Central memory CD8-positive, alpha-beta T cell (primary cell): ENCODE measurements at places on chromosomes 11 and 22.

DNA sequence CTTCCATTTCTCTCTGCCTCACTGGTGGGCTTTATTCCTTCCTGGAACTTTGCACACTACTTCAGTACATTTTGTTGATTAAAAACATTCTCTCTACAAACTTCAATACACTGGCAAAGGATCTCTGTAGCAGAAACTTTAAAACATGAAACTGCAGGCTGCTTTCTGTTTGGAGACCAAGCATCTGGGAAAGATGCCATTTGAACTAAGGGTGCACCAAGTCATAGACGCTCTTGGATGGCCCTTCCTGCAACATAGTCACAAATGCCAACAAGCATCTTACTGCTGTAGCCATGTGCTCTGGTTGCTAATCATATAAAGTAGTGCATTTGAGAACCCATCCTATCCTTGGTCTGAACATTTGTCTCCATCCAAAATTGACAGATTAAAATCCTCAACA lies 56.4 kb downstream of the SNX19 start:
- DNase-seq = no peak

GRCh38 chr22:27732391-27732790 lies 69.2 kb downstream of the MN1 start:
- DNase-seq = no peak

GRCh38 chr11:128624269-128625175 lies 37.2 kb upstream of the ETS1 start:
- DNase-seq = peak; percentile 61

DNA sequence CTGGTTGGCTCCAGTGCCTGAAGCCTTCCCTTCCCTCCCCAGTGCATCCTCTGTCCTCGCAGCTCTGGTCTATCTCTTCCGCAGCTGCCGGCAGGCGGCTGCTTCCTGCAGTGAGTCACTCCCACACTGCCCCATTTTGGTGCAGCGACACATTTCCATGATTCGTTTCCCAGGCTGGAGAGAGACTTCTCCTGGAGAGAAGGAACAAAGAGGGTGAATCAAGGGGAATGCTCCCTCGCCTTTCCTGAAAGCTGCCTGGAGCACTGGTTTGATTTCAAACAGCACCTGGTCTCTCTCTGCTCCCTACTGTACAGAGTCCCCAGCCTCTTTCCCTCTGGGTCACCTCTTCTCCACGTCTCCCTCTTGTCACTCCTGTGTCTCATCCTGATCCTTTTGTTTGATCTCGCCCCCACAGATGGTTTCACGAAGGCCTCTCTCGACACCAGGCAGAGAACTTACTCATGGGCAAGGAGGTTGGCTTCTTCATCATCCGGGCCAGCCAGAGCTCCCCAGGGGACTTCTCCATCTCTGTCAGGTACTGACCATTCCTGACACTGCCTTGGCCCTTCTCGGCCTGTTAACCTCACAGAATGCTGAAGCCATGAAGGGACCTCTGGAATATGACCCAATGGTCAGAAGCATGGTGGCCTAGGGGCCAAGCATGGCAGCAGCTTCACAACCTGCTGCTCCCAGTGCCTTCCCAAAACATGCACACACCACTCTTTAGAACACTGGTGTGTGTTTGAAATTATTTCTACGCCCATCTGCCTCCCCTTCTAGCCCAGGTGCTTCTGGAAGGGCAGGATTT lies at the start of gene TMA7B:
TMA7B (plus strand) TSS at position 758 of the 808 bp plus-strand sequence. CDS start 3,978 bp downstream, outside the sequence.
- no peak for DNase-seq

DNA sequence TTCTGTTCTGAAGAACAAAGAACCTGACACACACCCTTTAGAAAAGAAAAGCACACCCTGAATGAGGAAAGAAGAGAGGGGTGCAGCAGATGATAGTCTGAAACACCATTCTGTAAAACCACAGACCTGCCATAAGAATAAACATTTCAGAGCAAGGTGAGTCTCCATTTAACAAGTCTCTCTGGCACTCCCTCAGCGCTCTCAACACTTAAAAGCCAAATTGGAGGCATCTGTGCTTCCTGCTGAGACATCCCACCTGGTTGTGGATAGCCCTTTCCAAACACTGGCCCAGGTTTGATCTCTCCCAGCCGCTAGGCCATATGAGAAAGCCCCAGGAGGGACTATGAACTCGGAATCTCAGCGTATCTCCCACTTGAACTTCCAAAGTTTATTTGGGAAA lies 36.3 kb downstream of the ETS1 start:
- DNase-seq = no peak

- DNase-seq = peak; percentile 79
These were observed 701 bp upstream of the P2RX6 start for GRCh38 chr22:21014202-21014725.

DNA sequence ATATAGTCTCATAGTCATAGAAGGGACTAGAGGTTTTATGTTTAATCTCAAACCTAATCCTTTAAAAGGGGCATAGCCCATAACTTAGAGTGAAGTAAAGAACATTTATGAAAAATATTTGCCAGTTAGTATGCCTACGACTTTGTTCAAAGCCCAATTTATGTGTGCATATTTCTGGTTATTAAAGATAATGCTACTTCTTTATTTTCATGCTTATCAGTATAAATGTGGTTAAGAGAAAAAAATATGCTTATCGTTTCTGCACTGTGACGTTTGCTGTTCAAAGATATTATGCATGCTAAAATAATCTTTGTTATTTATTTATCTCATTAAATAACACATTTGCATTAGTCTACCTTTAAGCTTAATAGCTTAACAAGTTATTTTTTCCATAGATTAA lies 343.9 kb downstream of the DYNC2H1 start:
- no peak for DNase-seq

- DNase-seq = no peak
These were observed at the start of gene PLCB3 for GRCh38 chr11:64251016-64251752. Gene PLCB3, plus strand, starts transcription at chr11:64251530. Its CDS starts 120 bp downstream, at chr11:64251650.

DNA sequence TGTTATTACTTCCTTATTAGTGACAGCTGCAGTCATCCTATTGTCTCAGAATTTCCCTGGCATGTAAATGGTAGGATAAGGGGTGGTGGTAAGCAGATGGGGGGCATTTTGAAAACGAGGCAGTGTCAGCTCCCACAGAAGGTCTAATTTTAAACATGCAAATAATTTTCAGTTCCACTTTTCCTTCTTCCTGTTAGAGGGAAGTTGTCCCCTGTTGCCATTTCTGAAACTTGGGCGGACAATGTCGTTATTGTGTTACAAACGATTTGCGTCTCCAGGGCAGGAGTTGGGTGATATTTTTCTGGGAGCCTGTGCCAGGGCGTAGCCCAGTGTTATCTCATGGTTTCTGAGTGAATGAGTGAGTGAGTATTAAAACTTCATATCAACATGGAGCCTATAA lies 7.4 kb downstream of the PTPRJ start:
- no peak for DNase-seq

- DNase-seq = no peak
These were observed 228.8 kb downstream of the GRIK4 start for GRCh38 chr11:120740380-120740779.

DNA sequence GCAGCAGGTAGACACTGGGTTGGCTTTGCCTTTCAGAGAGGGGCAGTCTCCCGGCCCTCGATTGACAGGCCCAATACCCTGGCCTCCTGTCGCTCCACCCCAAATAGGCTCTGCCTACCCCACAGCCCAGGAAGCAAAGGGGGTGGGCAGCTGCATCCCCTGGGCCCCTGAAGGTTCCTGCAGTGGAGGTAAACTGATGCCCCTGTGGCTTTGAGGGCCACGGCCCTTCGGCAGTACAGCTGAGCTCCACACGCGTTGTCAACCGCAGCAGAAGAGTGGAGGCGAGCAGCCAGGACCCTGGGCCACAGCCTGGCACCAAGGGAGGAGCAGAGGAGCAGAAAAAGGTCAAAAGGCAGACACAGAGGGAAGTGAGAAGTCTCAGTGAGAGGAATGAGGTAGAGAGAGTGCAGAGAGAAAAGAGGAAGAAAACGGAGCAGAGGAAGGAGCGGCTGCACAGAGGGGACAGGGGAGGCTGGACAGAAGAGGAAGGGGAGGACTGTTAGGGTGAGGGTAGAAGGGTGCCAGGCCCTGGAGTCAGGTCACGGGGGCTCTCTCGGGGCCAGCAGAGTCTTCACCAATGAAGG lies 64.0 kb downstream of the SLC22A12 start:
- no peak for DNase-seq

DNA sequence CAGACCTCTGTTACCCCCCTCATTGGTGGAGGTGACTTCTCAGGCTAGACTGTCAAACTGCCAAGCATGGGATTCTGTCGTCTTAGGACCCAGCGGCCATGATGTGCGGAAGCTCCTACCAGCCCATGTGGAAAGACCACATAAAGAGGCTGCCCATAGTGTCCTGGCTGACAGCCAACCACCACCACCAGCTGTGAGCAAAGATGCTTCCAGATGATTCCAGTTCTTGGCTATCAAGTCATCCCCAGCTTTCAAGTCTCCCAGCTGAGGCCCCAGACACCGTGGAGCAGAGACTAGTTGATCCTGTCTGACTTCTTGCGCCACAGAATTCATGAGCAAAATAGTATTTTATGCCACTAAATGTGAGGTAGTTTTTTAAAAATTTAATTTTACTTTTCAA lies 32.9 kb downstream of the SCUBE1 start:
- no peak for DNase-seq

DNA sequence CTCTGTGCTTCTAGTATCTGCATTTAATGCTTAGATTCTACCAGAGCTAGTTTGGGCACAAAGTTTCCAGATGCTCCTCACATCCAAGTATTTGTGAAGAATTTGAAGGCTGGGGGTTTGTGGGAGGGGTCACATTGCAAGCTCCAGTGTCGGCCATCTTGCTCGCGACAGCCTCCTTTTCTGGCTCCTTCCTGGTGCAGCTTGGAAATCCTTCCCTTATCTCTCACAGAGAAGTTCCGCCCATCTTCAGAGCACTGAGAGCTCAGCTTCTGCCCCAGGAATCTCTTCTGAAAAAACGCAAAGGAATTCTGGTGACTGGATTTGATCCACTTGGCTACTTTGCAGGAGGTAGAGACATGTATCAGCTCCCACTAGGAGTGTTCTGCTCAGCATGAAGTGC lies 497.5 kb downstream of the TBC1D22A start:
- DNase-seq = no peak

- no peak for DNase-seq
These were observed 57.4 kb upstream of the BID start for GRCh38 chr22:17831501-17832251.

DNA sequence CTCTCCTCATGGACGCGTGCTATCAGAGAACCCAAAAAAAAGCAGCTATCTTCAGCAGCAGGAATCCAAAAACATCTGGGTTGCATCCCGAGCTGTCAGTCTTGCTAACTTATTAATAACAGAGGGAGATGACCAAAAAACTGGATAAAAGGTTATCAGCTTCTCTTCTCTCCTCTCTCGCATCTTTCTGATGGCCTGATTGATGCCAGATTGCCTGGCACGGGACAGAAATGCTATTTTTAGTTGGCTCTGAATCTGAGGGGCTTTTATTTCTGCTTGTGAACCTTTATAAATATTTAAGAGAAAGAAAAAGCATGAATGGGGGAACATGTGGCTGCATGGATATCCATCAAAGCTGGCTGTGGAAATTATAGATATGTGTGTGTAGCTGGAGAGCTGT lies 230.3 kb downstream of the ETS1 start:
- no peak for DNase-seq

GRCh38 chr22:49356428-49356827 lies 471.2 kb downstream of the BRD1 start:
- no peak for DNase-seq

DNA sequence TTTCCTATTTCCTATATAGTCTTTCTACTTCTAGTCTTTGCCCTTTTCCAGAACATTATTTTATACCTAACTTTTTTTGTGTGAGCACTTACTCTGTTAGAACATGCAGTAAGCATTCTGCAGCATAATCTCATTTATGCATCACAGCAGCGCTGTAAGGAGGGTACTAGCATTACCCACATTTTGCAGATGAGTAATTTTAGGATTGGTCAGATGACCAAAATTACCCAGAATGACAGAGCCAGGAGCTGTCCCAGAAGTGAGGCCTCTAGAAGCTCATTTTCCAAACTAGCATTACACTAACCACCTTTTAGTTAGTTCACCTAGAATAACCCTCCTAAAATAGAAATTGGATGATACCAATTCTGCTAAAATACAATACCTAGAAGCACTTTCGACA lies 47.1 kb upstream of the ARHGAP32 start:
- DNase-seq = no peak

- no peak for DNase-seq
These were observed 49.2 kb upstream of the CABP7 start for GRCh38 chr22:29670626-29671025.

GRCh38 chr11:63558459-63559157 lies 4.6 kb downstream of the PLAAT2 start:
- DNase-seq = no peak

DNA sequence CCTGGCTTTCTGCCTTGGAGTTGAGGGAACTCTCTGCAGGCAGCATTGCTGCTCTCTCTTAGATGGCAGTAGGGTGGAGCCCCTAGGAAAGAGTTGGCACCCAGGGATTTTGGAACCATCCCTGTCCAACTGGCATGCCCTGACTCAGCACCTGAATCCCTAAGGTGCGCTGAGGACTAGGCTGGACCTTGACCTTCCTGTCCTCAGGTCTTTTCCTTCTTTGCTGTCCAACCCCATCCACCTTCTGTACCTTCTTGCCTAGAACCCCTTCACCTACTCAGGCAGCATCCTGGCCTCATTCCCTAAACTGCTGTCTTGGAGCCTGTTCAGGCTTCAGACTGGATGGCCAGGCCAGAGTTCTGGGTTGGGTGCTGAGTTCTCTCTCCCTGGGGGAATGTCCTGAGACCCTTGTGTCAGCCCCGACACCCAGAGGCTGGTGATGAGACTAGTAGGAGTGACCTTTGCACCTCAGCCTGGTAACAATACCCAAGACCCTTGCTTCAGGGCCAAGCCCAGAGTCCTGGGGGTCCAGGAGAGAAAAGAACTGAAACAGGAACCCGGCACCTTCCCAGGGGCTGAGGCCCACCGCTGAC lies 2.5 kb upstream of the POLD4 start:
- DNase-seq = no peak

DNA sequence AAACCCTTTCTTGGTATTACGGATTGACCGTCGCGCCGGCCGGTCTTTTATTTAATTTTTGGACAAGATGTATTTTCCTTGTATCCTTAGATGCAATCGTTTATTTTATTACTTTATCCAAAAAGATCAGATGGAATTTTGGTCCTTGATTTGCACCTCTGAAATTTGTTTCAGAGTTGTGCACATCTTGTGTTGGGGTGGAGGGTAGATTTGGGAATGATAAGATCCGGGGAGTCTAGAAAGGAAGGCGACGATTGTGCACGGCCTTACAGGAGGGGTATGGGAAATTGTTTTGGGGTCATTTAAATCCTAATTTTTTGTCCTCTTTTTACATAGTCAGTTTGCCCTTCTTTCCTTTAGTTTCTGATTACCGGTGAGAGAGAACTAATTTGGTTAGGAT lies 1.4 kb downstream of the KDM2A start:
- DNase-seq = no peak
